ENCODE measurements at places on chromosomes 6 and 20.

DNA sequence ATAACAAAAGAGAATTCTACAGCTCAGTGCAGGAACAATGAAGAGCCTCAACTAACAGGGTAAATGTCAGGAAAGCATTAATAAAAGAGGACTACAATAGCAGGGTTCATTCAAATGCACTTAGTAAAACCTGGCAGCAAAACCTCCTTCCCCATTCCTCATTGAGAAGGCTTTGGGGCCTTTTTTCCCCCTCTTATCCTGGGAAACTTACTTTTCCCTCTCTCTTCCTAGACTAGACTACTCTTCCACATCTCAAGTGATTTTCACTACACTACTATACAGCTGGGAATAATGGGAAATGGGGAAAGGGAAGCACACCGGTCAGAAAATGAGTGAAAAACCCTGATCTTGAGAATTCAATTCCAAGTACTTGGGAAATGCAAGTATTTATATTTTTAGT is 10.1 kb downstream of the ROMO1 start:
- no peak for DNase-seq

- no peak for DNase-seq
These were observed 54.9 kb upstream of the PNRC1 start for GRCh38 chr6:89025633-89026032.

- no peak for DNase-seq
These were observed 8.8 kb downstream of the GSTA2 start for GRCh38 chr6:52754443-52754842.

- no peak for DNase-seq
These were observed 52.2 kb downstream of the MYH7B start for GRCh38 chr20:35007891-35008290.

DNA sequence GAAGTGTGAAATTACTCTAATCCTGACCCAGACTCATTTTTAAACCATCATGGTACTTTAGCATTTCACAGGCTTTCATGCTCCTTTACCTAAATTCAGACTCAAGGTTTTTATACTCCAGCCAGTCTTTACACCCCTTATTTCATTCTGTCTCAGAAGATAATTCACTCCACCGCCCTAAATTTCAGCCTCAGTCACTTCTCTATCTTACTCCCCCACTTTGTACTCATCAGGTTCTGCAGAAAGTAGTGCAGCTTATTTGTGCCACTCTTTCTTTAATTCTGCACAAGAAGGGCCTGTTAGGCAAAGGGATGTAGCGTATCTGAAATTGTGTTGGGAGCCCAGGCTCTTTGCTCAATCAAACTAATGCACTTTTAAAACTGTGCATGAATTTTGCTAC is 205.5 kb downstream of the ARHGAP18 start:
- DNase-seq: no peak

DNA sequence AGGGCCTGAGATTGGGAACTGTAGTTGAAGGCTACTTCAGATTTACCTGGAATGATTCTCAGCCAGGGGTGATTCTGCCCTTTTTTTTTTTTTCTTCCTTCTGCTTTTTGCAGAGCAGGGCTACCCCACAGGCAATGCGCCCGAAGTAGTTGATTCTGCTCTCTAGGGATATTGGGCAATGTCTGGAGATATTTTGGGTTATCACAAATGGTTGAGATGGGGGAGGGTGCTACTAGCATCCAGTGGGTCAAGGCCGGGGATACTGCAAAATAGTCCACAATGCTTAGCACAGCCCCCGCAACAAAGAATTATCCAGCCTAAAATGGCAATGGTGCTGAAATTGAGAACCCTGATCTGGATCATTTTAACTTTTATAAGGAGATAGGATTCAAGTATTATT is 71.2 kb upstream of the ZMYND8 start:
- no peak for DNase-seq

DNA sequence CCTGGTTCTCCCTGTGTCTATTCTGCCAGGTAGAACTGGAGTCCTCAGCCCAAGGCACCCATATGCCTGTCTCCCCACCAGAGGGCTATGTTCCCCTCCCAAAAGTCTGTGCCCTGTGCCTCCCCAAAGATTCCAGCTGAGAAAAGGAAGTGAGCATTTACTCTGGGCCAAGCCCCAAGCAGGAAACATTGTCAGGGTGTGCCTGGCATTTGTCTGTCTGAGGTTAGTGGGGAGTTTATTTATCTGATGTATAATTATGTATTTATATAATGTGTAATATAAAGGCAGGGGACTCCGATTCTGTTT is 5.6 kb downstream of the GDF5 start:
- no peak for DNase-seq

DNA sequence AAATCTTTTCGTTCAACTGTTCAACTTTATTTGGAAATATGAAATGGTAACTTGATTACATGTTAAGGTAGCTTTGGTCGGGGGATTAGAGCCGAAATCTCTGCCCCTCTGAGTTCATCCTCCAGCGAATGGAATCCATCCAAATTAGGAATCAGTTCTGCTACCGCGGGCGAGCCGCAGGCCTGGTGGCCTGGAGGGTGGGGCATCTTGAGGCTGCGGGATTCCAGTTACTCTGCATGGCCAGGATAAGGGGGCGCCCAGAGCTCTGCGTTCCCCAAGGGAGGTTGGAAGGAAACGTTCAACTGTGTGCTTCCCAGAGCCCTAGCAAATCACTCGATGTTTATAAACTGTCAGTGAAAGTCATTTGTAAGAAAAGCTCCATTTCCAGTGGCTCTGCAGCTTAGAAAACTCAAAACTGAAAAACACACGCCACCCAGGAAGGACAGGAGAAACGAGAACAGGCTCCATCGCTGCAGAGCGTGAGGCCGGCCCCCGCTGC is 262.2 kb downstream of the TAF4 start:
- no peak for DNase-seq

GRCh38 chr6:6248651-6249050 is 71.8 kb downstream of the F13A1 start:
- DNase-seq: no peak

DNA sequence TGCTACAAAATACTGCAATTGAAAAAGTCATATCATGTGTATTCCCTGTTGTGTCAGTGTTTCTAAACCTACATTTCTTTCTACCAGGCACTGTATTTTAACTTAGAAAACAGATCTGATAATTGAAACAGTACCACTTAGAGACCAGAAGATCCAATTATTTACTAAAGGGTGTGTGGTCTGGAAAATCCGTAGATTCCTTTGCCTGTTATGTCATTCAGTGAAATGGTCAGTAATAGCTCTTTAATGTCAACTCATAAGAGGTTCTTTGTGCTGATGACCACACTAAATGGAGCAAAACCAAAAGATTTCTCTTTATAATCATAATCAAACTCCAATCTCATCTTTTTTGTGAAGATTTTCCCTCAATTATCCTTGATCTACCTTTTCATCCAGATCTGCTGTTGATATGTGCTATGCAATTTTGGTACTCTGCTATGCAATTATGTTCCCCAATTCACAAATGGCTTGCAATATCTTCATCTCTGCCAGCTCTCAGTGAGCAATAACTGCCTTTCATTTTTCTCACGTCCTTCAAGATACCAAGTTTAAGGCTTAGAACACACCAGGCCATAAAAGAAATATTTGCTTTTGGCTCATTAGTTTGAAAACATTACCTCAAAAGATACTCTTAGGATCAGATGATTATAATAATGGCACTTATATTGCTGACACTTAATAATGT is 165.5 kb downstream of the MOXD1 start:
- DNase-seq: no peak

DNA sequence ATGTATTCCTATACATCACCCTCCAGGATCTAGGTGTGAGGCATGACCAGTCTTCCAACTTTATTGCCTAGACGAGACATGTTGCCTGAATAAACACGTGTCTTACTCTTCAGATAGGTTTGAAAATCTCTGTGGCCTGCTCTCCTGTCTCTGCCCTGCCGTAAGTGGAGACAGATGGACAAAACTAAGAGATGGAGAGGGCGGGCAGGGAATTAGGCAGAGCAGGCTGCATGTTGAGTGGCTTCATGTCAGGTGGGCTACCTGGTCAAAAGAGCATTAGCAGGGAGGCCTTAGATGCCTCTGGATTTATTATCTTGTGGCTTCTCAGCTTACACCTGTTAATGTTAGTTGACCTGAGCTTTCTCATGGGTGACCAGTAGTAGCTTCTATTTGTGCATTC is 59.0 kb upstream of the TULP4 start:
- DNase-seq: no peak

- no peak for DNase-seq
These were observed 17.9 kb downstream of the CD40 start for GRCh38 chr20:46135856-46136633.

DNA sequence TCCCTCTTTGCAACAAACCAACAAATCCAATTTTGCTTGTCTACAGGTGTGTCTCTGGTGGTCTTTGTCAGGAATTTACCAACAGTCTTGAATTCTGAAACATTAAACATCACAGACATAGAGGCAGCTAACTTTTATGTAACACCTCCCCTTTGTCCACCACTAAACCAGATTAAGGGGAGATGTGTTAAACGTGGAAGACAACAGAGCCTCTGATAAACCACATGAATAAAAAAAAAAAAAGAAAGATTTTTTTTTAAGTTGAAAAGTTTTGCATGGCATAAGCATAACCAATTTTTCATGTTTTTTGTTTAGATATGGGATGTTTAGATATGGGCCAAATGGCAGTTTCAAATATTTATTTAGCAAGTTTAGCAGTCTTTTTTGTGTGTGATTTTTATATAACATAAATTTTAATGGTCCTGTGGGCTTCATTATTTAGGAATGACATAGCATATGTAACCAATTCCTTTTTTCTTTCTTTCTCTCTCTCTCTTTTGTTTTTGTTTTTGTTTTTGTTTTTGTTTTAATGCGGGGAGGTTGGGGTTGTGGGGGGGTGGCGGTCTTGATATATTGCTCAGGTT is 60.7 kb upstream of the BTN3A2 start:
- no peak for DNase-seq

DNA sequence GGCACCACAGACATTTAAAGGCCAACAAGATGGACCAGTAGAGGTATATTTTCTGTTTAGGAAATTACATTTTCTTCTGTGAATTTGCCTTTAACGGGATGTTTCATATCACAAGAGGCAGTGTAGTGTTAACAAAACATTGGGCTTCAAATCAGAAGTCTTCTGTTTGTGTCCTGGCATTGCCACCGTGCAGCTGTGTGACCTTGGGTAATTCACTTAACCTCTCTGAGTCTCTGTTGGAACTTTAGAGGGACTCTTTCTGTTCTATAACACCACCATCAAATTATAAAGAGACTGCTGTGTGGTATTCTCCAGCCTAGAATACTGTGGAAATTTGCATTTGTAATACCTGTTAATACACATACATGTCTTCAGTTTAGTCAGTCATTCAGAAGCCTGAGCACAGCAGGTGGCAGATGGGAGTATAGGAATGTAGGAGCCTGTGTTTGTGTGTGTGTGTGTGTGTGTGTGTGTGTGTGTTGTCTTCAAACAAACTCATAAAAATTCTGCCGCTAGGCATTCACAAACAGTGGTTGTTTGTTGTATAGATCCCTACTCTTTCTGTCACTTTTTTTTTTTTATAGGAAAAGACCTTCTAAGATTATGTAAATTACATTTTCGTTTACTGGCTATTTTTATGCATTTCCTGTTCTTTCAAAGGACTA is 22.6 kb downstream of the UST start:
- no peak for DNase-seq

GRCh38 chr20:19981031-19981451 is 36.1 kb upstream of the NAA20 start:
- DNase-seq: peak; percentile 66

GRCh38 chr6:89386917-89387491 is 25.1 kb downstream of the RRAGD start:
- DNase-seq: no peak

GRCh38 chr20:663315-664090 is 10.5 kb upstream of the SRXN1 start:
- no peak for DNase-seq

DNA sequence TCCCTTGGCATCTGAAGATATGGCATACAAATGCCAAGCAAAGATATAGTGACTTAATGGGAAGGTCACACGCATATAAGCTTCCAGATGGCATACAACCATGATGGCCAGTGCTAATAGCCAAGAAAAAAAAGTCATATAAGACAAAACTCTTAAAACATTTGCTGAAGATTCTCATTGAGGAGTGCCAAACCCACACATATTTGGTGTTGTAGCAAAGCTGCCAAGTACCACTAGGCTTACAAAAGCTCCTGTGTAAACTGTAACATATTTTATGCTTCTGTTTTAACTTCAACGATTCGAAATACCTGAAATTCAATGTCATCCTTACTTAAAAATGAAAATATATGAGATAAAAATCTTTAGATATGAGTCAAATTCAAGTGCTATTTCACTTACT is 123.0 kb downstream of the HMGCLL1 start:
- DNase-seq: no peak

DNA sequence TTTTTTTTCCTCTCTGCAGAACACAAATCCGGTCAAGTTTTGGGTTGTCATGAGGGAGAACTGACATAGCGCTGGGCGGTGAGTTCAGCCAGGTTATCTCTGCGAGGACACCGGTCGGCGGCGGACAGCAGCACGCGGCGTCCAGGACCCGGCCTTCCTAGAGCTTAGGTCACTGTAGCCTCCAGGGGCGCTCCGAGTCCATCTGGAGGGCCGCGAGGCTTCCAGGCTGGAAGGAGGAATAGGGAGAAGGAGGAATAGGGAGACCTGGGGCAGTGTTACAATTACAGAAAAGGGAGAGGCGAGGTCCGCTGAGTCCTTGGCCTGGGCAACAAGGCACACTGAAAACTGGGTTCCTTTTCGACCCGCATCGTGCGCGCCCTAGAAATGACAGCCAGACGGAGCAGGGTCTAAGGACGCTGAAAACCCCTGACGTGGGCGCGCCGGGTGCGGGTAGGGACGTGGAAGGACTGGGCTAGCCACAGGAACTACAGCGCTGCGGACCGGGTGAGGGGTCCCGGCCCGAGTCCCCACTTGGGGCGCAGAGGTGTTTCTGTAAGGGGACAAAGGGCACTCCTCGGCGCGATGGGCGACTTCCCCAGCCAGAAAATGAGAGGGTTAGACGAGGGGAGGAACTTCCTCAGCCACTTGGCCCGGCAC is 536 bp upstream of the FNDC1 start:
- no peak for DNase-seq

DNA sequence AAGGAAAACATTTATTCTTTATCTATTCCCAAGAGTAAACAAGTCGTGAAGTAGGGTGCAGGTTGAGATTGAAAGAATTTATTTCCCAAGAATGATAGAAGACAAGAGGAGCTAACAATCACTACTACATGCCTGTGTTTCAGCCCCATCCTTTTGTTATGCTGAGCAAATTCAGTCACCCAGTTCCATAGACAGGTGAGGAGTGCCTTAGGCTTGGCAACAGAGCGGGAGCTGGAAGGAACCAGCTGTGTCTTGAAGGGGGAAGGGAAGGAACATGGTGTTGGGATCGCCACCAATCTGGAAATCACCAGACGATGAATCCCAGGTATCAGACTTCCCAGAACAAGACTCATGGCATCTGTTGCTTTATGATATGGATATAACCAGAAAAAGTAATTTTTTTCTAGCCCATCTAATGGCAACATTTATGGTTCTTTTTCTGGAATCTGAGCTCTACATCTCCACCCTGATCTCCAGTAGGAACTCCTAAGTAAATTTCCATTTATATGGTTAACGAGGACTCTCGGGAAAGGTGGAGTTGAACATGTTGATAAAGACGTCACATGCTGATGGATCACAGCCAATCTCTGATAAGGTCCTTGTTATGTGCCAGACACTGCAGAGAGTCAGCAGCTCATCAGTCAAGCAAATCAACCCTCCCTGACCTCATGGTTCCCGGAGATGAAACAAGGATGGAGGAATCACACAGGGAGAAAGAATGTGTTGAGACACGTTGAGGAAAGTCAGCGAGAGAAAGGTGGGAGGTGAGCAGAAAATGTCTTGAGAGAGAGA is 344.9 kb downstream of the SMOC2 start:
- no peak for DNase-seq

Data from urothelium cell line (cell line).